ENCODE measurements at places on chromosomes 7 and 10. TPM values are rescaled to one million over a fixed set of nuclear protein-coding genes. Genes with fewer than 3 reads are reported as not detected.

ODAD2 gene
- total RNA-seq = 4.7 TPM

DNA sequence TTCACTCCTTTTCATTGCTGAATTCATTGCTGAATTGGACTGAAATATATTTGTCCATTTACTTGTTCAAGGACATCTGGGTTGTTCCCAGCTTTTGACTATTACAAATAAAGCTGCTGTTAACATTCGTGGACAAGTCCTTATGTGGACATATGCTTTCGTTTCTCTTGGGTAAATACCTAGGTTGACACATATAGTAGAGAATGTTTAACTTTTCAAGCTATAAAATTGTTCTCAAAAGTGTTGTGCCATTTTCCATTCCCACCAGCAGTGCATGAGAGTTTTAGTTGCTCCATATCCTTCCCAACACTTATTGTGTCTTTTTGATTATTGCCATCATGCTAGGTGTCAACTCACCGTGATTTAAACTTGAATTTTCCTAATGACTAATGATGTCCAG is 17.5 kb upstream of the CPVL start:
- no peak for DNase-seq

GRCh38 chr10:113612154-113612553 is 51.7 kb downstream of the NRAP start:
- DNase-seq = peak; percentile 66

DNA sequence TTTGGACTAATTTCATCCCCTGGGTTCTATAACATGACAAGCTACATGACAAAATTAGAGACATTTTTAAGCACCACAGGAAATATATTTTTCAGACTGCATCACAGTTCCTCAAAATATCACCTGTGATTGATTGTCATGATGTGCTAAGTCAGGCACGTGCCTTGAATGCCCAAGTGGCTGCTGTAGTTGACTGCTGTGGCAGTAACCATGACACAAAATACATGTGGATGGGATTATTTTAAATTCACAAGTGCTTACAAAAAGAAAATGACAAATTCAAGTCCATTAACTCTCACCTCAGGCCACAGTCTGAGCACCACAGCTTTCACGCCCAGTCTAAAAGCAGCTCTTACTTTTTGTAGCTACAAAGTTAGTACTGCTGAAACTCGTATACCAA is 45.5 kb downstream of the TNPO3 start:
- DNase-seq = no peak

GRCh38 chr7:43307522-43307921 is 195.1 kb downstream of the HECW1 start:
- no peak for DNase-seq

CLRN3 gene
- 0.17 TPM for total RNA-seq

- no peak for DNase-seq
Observed at GRCh38 chr10:99531696-99532593, 797 bp upstream of the NKX2-3 start.

DNA sequence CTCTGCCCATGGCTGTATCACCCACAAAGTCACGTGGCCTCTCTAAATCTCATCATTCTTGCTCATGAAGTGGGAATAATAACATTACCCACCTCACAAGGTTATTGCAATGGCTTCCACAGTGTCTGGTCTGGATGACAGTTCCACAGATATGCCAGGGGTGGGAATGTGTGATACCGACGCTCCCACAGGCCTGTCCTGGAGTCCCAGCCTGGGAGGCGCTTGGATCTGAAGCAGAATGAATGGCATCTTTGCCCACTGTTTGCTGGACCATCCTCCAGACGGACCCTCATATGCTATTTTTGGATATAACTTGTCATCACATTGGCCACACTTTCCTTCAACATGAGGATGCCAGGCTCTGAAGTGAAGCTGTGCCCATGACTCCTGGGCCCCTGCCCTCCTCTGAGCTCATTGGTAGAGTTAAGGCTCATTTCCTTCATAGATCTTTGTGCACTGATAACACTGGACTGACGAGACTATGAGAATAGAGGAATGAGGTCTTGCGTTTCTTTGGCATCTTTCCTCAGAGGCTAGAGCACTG is 279.8 kb upstream of the ZNF32 start:
- no peak for DNase-seq

DNA sequence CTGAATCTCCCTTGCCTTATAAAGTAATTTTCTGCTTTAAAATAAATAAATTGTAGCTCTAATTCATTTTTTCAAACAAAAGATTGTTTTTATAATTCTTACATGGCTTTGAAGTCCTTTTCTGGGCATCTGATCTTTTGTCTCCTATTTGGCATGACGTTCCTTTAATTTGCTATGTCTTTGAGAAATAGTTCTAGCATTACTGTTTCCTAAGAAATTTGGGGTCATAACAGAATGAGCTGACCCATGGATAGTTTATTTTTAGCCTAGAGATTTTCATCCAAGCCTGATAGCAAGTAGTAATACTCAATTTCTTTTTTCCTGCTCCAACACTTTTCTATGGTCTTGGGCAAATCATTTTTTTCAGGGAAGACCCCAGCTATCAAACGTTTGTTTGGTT is 31.4 kb downstream of the CCDC71L start:
- no peak for DNase-seq

- no peak for DNase-seq
Observed at GRCh38 chr7:72040641-72041040, 371.5 kb downstream of the CALN1 start.

DNA sequence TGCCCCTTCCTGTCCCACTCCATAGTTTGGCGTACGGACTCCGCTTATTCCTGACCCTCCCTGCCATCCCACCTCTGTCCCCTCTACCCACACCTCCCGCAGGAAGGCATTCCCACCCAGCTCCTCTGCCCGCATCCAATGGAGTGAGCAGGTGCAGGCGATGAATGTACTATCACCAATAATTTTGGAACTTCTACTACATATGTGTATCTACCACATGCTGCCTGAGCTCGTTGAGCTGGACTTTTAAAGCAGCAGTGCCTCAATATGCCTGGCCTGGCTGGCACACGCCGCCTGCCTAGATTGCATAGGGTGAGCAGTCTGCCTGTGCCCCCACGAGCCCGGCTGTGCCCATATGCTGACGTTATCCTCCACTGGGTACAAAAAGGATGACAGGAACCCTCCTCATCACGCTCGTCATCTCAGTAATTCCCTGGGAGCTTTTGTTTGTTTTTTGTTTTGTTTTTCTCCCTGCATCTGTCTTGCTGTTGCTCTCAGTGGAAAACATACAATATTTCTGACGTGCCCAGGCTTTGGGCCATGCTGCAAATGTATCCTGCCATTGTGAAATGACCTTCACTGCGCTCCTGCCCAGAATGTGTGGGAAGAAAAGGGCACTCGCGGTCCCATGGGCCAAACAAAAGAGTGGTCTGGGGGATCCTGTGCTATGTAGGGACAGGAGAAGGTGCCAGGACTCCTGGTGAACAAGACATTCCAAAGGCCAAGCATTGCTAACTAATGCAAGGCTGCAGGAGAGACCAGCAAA is 302.8 kb downstream of the PTPRN2 start:
- DNase-seq = no peak

GRCh38 chr10:19993714-19994315 is 177.6 kb downstream of the PLXDC2 start:
- no peak for DNase-seq

- DNase-seq = no peak
Observed at GRCh38 chr7:34019301-34019790, 114.0 kb downstream of the BMPER start.

LRIT1 gene
- not detected for total RNA-seq

DNA sequence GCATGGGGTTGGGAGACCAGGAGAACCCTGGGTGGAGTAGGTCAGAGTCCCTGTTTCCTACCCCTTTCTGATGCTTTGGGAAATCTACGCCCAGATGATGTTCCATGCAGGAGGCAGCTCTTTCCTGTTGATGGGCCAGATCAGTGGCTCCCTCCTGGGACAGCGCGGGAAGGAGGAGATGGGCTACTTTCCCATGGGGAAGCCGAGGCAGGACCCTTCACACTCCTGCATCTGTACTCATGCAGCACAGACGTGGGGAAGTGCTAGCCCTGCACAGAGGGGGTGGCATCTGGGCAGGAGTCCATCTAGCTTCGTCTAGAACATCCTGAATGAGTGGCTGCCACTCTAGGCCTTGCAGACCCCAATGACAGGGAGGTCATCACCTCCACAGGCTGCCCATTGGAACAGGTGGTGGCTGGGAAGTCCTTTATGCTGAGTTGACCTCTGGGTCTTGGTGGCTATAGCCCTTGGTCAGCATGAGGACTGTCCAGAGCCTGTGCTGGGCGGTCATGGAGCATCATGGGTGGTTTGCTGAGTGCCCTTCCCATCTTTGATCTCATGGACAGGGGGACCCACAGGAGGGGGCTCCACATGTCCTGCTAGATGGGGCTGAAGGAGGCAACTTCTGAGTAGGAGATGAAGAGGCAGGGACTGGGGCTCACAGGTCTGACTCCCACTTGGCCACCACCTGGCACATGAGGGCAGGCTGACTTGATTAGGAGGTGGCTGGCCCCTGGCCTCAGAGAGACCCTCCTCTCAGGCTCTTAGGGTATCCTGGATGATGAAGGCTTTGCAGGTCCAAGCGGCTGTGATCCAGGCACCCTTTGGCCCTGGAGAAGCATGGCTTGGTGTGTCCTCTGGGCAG is 24.6 kb downstream of the RAMP3 start:
- no peak for DNase-seq

DNA sequence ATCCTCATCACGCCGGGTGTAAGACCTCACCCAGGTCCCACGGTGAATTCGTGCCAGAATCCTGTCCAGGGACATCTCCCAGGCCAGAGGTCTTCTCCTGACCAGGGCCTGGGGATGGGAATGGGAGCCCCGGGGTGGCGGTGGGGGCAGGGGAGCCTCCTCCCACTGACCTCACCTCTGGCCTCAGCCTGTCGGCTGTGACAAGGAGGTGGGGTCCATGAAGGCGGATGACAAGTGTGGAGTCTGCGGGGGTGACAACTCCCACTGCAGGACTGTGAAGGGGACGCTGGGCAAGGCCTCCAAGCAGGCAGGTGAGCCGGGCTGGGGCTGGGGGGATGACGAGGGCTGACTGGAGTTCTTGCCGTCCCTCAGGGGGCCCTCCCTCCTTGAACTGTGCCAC is 41.3 kb downstream of the TBATA start:
- DNase-seq = no peak

DNAJC12 gene
- total RNA-seq = 15.7 TPM

- no peak for DNase-seq
Observed at GRCh38 chr10:66698069-66698468, 227.8 kb upstream of the LRRTM3 start.

EPO gene
- total RNA-seq = 0.28 TPM

SGMS1 gene
- total RNA-seq = 57.2 TPM

- no peak for DNase-seq
Observed at GRCh38 chr7:92119213-92119759, 15.0 kb downstream of the CYP51A1 start.

GRCh38 chr10:114943000-114943399 is 5.0 kb downstream of the TRUB1 start:
- no peak for DNase-seq

DDC gene
- total RNA-seq = 2.5 TPM

- DNase-seq = no peak
Observed at GRCh38 chr7:58086871-58087535, 637.0 kb downstream of the ZNF716 start.

GRCh38 chr10:107160866-107161265 is 3.6 kb downstream of the SORCS1 start:
- no peak for DNase-seq

KNDC1 gene
- total RNA-seq = 8.3 TPM

DNA sequence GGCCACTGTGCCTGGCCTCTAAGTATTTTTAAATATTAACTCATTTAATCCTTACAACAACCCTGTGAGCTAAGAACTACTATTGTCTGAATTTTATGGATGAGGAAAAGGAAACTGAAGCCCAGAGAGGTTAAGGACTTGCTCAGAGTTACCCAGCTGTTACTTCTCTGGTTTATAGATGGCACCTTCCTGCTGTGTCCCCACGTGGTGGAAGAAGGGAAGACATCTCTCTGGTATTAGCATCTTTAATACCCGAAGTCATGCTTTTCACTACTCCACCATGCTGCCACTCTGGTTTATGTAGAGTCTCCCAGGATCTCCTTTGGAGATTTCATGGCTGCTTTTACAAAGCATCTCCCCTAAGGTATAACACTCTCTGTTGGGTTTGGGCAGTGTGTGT is 105.5 kb upstream of the MKLN1 start:
- no peak for DNase-seq

DNA sequence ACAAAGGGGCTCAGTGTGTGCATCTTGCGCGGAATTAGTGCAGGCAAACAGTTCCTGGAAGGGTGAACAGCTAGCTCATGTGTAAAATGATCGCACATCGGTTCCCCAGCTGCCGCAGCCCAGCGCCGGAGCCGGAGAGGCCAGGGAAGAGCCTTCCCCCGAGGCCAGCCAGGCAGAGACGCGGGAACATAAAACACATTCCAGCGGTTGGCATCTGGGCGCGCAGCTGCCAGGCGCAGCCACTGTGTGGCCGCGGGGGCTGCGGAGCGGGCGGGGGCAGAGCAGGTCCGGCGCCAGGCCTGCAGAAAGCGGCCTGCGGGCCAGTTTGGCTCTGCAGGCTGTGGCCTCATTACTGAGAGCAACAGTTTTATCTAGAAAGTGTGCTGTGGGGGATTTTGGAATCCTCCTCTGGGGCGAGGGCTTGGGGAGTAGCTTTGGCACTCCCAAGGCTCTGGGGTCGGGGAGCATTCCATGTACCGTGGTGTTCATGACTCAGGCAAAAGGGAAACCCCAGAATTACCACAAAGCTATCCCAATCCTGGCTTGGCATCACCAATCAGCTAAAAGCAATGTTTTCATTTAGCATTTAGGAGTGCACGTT is 74.3 kb downstream of the SAMD9 start:
- peak; percentile 53 for DNase-seq

DOCK4 gene
- total RNA-seq = 95.0 TPM

- DNase-seq = no peak
Observed at GRCh38 chr7:19587291-19587690, 121.5 kb downstream of the POLR1F start.

GRCh38 chr7:120979765-120980499 is 8.6 kb upstream of the CPED1 start:
- no peak for DNase-seq

- DNase-seq = no peak
Observed at GRCh38 chr7:36764929-36765328, 40.6 kb upstream of the AOAH start.

- no peak for DNase-seq
Observed at GRCh38 chr7:108093341-108093740, 36.8 kb downstream of the LAMB4 start.

- no peak for DNase-seq
Observed at GRCh38 chr10:86168256-86168655, 198.3 kb downstream of the GRID1 start.

PIK3CG gene
- total RNA-seq = 6.4 TPM

DNA sequence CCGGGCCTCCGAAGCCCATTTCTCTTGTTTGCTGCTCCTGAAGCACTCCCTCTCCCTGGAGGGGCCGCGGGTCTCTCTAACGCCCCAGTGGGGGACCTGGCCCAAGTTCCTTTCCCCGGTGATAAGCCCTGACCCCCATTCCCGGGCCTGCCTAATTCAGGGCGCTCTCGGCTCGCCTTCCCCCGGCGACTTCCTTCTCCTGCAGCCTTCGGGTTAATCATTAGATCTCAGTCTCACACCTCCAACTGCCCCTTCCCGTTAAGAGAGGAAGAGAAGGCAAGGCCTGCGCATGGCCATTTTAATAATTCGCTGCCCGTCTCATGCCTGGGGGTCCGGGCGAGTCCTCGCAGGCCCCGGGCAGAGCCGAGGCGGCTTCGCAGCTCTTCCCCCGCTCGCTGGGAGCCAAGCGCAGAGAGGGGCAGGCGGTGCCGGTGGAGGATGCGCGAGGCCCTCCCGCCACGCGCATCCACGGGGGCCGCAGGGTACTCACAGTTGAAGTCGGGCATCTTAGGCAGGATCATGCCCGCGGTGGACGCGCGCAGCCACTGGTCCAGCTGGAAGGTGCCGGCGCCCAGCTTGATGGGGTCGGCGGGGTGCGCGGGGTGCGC is 1.2 kb downstream of the MNX1 start:
- DNase-seq = peak; percentile 20

- peak; percentile 23 for DNase-seq
Observed at GRCh38 chr7:145978769-145979168, 137.8 kb upstream of the CNTNAP2 start.
